T follicular helper cell (primary cell): ENCODE measurements at places on chromosomes 16 and 17.
A peak's percentile ranks its signal among the peaks of the same experiment; 100 is the strongest.

- DNase-seq: no peak
Observed at GRCh38 chr16:49534901-49535610, 161.5 kb downstream of the C16orf78 start.

- no peak for DNase-seq
Observed at GRCh38 chr16:85289760-85290625, 177.7 kb upstream of the CIBAR2 start.

- no peak for DNase-seq
Observed at GRCh38 chr16:86777381-86777946, 199.1 kb downstream of the FOXL1 start.

GRCh38 chr17:79691931-79692330 lies 38.8 kb upstream of the ENPP7 start:
- DNase-seq: no peak

- no peak for DNase-seq
Observed at GRCh38 chr17:33776304-33776703, 478.8 kb upstream of the CCL2 start.

DNA sequence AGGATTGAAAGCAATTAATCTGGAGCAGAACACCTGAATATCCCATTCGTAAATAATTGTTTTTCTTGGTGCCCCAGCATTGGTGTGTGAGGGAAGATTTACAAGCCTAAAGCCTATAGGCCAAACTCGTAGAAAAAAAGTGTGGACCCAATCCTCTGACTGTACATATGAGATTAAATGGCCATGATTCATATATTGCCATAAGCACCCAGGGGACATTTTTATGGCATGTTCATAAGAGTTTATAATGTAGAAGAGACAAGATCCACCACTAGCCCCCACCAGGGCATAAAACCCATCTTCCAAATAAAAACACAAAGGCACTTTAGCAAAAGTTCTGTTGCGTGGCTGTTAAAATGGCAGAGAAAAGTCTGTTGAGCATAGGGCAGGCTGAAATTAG lies 15.5 kb upstream of the SALL1 start:
- DNase-seq: no peak

GRCh38 chr16:19517424-19518089 lies 4.3 kb downstream of the GDE1 start:
- DNase-seq: no peak

DNA sequence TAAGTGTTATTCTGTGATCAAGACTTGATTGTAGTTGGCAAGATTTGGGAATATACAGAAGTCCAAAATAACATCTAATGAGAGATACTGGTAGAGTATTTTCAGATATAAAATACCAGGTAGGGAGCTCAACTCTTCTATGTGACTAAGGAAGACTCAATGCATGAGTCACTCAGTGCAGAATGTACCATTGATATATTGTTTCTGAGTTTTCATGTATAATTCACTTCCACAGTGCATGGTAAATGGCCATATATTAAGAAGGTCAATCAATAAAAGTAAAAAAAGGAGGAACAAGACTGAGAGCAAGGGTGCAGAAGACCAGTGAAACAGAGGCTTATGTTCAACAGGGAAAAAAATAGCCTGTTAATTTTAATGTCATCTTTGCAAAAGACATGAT lies 1387.9 kb downstream of the CDH8 start:
- DNase-seq: no peak

DNA sequence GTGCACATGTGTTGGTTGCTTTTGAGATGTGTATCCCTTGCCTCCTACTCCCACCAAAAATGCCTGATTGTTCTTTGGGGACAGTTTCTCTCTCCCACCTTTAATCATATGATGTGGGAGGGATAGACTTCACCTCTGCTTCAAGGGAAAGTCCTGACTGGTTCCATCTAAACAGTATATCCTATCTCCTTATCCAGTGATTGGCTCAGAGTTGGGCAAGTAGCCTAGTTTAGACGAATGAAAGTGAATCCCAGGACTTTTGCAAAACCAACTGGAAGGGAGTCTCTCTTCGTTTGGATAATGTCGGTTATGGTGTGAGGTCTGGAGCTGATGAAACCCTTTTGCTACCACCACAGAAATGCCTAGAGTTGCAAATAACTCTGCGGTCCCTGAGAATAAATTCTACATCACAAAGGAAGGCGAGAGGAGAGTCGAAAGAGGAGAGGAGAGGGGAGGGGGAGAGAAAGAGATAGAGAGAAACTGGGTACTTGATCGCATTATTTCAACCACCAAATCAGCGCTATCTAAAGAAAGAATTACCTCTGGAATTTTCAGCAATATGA lies 77.1 kb upstream of the SALL1 start:
- DNase-seq: no peak

DNA sequence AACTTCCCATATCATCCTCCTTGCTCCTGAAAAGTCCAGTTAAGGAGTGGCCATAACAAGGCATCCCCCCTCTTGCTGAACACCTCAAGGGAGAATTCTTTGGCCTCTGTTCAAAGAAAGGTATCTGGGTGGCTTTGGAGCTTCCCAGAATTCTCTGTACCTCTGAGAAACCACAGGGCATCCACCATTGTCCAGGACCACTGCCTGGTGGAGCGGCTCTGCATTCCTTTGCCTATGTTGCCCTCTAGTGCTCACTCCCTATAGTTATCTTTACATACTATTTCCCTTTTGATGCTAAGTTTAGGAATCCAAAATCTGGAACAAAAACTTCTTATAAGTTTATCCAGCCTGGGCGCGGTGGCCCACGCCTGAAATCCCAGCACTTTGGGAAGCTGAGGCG lies 30.3 kb downstream of the CHD9NB start:
- no peak for DNase-seq

DNA sequence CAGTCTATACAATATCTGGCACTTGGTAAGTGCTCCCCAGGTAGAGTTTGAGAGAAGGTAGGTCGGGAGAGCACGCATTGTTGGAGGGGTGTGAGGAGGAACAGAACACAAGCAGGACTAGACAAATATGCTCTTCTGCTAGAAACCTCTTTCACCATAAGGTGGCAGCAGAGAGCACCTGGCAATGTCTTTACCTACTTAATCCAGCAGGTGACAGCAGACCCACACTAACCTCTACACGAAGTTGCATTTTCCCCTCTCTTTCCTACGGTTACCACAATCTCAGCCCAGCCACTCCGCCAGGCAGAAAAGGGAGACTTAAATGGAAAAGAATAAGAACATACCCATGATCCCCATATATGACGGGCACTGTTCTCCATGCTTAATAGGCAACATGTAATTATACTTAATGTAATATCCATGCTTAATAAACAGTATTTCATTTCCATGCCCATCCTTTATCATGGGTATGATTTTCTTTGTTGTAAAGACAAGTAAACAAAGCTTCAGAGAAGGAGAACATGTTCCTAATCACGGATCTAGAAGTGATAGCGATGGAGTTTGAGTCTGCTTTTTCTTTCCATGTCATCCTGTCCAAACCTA lies 55.1 kb upstream of the CCL2 start:
- DNase-seq: peak; percentile 58

DNA sequence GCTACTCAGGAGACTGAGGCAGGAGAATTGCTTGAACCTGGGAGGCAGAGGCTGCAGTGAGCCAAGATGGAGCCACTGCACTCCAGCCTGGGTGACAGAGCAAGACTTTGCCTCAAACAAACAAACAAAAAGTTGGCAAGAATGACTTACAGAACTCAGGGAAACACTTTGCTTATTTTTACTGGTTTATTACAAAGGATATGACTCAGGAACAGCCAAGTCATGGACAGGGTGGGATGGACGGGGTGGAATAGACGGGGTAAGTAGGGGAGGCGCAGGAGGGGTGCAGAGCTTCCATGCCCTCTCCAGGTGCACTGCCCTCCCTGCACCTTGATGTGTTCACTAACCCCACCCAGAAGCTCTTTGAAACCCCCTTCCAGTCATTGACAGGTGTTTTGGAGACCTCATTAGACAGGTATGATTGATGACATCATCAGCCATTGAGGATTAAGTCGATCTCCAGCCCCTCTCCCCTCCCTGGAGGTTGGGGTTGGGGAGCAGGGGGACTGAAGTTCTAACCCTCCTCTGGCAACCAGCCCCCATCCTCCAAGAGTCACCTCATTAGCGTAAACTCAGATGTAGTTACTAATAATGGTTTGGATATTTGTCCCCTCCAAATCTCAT lies 41.3 kb upstream of the ZCCHC14 start:
- DNase-seq: no peak

GRCh38 chr17:2624292-2624731 lies 30.9 kb downstream of the PAFAH1B1 start:
- no peak for DNase-seq

DNA sequence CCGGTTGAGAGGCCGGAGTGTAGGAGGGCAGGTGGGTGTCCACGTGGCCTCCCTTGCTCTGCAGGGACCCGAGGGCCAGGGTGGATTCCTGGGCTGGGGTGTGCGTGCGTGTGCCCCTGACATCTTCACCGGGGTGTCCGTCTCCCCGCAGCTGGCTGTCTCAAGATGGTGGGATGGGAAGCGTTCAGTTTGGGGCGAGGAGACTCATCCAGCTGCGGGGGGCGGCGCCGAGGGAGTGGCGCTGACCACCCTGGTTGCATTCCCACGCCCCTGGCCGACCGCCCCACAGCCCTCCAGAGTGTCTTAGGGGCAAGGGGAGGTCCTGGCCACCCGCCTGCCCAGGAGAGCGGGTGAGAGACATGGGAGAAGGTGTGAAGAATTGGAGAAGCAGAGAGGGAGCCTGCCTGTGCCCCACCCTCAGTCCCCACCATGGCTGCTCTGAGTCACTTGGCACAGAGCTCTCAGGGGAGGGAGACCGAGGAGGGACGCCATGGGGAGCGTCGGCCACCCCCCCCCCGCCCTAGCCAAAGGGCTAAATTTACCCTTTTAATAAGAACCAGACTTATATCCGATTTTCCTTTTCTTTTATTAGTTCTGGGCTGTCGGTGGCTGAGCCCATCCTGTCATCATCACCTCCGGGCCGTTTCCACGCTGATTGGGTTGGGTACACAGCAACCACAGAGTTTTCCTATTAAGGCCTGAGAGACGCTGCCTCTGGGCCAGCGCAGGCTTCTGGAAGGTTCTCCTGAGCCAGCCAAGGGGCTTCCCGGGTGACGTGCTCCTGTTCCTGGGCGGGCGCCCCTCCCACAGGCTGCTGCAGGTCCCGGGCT lies 22.0 kb downstream of the BAHCC1 start:
- no peak for DNase-seq

DNA sequence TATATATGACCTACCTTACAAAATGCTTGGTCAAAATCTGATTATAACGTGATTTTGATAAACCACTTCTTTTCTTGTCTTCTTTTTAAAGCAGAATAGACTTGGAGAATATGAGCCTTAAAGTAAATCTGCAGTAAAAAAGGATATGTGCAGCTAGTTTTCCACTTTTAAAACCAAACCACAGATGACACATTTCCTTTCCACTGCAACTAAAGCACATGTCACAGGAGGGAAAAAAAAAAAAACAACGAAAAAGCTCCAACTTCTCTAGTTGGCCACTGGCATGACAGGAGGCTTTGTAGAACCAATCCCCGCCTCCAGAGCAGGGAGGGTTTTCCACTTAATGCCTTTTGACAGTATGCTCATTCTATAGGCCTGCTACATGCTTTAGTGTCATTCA lies at the start of gene EVI2A:
EVI2A (minus strand) TSS at position 142 of the 400 bp plus-strand sequence. CDS start 2,609 bp downstream, outside the sequence.
- peak; percentile 73 for DNase-seq

GRCh38 chr16:48292452-48292851 lies 45.1 kb upstream of the ABCC11 start:
- DNase-seq: no peak

GRCh38 chr17:4485676-4486646 lies 12.7 kb upstream of the SPNS2 start:
- DNase-seq: peak; percentile 30

DNA sequence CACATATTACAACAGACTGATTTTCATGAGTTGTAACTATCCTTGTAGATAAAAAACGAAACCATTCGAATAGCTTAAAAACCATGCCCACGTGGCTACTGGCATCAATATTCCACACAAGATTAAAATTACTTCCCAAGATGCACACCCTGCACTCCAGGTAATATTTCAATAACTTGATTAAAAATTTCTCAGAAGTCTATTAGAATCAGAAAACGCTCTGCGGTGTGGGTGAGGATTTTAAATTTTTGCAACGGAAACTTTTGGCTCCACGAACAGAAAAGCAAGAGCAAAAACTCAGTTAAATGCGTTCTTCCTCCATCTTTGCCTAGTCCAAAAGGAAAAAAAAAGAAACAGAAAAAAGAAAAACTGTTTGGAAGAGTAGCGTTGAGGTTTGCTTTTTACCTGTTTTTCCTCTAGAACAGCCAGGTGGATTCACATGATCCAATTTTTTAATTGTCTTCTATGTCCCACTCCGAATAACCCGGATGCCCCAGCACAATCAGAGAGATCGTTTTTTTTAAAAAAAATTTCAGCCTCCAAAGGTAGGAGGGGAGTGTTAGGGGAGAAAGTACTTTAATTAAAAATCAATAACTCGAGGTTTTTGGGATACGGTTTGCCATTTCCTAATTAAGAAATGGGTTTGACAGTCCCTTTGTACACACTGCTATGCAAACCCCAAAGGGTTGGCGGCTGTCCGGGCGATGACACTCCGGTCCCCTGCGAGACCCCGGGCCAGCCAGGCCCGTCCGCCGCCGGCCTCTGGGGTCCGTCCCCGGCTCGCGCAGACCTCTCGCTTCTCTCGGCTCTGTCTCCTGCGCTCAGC lies 708 bp upstream of the NFAT5 start:
- DNase-seq: no peak

DNA sequence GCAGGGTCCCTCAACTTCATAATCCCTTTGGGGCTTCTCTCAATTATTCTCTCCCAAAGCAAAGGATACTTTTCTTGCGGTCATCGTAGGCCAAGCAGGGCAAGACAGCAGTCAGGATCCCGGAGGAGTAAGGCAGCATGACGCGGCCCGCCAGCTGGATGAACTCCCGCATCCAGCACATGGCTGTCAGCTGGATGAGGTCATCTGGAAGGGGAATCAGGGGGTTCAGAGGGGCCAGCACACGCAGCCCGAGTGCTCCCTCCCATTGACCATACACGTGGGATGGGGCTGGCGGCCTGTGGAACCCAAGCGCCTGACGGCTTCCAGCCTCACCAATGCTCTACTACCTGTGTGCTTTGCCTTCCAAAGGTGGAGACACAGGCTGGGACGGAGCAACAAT lies 19.2 kb downstream of the VAC14 start:
- no peak for DNase-seq

GRCh38 chr16:85968041-85968920 lies 69.3 kb downstream of the IRF8 start:
- no peak for DNase-seq

DNA sequence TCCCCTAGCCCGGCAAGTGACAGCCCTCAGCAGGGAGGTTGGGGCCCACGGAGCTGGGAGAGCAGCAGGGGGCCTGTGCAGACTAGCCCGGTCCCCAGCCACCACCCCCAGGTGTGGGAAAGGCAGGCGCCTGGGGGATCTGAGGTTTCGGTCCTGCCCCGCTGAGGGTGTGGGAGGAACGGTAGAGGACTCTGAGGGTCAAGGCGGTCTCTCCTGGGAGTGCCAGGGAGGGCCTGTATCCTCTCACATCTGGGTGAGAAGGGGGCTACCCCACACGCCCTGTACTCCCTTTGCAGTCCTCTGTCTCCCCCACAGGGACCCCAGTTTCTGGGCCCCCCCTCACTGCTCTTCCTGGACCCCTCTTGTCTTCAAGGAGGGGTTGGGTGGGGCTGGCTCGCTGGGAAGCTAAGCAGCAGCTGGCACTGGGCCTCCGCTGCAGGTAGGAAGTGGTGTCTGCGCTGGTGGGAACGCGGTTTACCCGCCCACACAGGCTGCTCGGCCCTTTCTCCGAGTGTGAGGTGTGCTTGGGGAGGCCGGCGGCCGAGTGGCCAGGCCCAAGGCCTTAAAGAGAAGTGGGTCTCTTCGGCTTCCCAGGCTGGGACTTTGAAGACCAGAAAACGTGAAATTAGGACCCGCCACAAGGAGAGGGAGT lies 15.4 kb downstream of the CD7 start:
- DNase-seq: no peak

GRCh38 chr17:36937959-36938565 lies 787 bp downstream of the LHX1 start:
- DNase-seq: no peak
